ENCODE measurements at places on chromosomes 4 and X. TPM values are rescaled to one million over a fixed set of nuclear protein-coding genes. Genes with fewer than 3 reads are reported as not detected.
A peak's percentile ranks its signal among the peaks of the same experiment; 100 is the strongest.

- no peaks in the 10 kb centered on the region for H3K4me1 ChIP-seq
- H3K36me3 ChIP-seq = no peaks in the 10 kb centered on the region
- DNase-seq = no peak
- no peak overlapping the region for H3K4me3 ChIP-seq
Observed at GRCh38 chrX:138020941-138021340, 455.0 kb downstream of the ZIC3 start.

GAB3 gene
- 9.2 TPM for total RNA-seq

- no peaks in the 10 kb centered on the region for H3K27me3 ChIP-seq
- H3K27ac ChIP-seq = no peak overlapping the region
- H3K36me3 ChIP-seq = no peaks in the 10 kb centered on the region
- no peak for DNase-seq
Observed at GRCh38 chrX:144293229-144293628, 409.4 kb downstream of the UBE2NL start.

DNA sequence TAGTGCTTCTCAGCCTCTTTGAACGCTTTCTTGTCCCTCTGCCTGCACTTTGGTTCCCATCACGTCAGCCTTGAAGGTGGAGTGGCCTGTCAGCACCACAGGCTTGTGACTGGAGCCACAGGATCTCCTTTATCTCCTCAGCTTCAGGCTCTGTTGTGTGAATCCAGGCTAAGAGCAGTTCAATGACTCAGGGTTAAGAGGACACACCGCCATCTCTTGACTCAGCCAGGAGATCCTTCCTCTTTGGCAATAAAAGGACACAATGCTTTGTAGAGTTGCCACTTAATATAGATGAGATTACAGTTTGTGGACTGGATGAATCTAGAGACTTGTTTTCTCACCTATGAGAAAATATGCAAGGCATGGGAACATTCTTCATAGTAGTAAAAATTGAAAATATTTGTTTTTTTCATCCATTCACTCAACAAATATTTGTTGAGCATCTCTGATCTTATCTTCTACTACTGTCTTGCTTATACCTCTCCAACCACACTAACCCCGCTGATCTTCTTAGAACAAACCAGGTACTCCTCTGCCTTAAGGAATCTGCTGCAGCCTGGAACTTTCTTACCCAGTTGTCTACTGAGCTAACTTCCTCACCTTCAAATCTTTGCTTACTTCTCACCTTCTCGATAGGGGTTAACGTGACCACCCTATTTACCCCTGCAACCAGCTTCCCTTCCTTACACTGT lies 62.3 kb downstream of the UCHL1 start:
- DNase-seq = no peak
- no peaks in the 10 kb centered on the region for H3K27me3 ChIP-seq
- no peak overlapping the region for H3K27ac ChIP-seq
- no peaks in the 10 kb centered on the region for H3K36me3 ChIP-seq

DNA sequence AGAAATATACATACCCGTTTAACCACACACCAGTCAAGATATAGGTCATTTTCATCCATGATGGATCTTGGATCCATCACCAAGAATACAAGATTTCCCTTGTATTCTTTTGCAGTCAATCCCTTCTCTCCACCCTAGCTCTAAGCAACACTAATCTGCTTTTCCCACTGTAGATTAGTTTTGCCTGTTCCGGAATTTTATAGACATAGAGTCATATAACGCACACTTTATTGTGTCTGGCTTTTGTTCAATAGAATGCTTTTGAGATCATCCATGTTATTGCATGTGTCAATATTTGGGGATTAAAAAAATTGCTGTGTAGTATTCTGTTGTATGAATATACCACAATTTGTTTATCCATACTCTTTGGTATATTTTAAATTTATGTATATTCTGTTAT lies 235.6 kb upstream of the BCOR start:
- H3K4me3 ChIP-seq = no peak overlapping the region
- H3K27me3 ChIP-seq = no peaks in the 10 kb centered on the region
- no peaks in the 10 kb centered on the region for H3K36me3 ChIP-seq
- no peaks in the 10 kb centered on the region for H3K4me1 ChIP-seq
- H3K27ac ChIP-seq = no peak overlapping the region

DNA sequence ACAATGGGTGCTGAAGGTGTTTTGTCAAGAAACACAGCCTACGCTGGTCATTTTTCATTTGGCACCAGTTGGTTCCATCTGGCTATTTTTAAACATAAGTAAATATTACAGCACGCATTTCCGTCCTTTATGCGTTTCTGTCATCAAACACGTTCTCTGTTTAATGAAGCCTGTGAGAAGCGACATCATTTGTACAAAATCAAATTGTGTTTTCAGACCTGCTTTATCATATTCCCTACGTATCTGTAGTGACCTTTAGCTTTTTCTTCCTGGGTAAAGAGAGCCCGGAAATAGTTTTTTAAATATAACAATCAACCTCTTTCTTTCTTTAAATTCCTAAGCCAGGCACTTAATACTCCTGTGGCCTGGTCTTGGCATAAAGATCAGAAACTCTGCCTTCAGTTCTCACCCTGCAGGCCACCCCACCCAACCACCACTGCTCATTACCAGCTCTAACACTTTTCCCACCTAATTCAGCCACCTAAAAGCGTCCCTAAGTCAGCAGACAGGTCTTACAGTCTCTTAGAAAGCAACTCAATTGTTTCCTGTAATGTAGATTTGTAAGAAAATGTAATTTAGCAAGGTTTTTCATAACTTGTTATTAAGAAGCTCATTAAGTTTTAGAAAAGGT lies 30.4 kb downstream of the ACSL1 start:
- peaks cover 3% of the 10 kb centered on the region for H3K4me1 ChIP-seq
- no peak for DNase-seq
- H3K4me3 ChIP-seq = peak overlapping the region; percentile 20
- H3K27me3 ChIP-seq = no peaks in the 10 kb centered on the region
- no peaks in the 10 kb centered on the region for H3K36me3 ChIP-seq
- H3K27ac ChIP-seq = peak overlapping the region; percentile 75

DNA sequence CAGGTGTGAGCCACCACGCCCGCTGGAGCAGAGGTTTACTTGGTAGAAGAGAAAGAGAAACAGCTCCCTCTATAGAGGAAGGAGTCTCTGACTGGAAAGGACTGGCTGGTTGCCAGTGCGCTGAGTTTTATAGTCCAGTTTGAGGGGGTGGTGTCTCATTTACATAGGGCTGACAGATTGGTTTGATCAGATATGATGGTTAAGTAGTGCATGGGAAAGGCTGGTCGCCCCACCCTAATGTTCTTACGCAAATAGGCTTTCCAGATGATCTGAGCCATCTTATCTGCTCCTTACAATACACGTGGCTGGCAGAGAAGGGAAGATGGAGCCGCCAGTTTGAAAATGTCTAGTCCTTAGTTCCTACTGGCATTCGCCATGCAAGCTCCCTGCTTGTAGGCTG lies 439.5 kb downstream of the NAF1 start:
- H3K36me3 ChIP-seq = no peaks in the 10 kb centered on the region
- H3K27ac ChIP-seq = no peak overlapping the region
- H3K4me3 ChIP-seq = no peak overlapping the region
- H3K27me3 ChIP-seq = no peaks in the 10 kb centered on the region
- no peaks in the 10 kb centered on the region for H3K4me1 ChIP-seq

DCLK2 gene
- 32.2 TPM for total RNA-seq

CACNA1F gene
- total RNA-seq = 0.81 TPM

GRCh38 chr4:92175250-92175649 lies 128.5 kb upstream of the GRID2 start:
- H3K27ac ChIP-seq = no peak overlapping the region
- DNase-seq = no peak
- no peak overlapping the region for H3K4me3 ChIP-seq
- H3K27me3 ChIP-seq = no peaks in the 10 kb centered on the region

- H3K4me1 ChIP-seq = no peaks in the 10 kb centered on the region
- no peak for DNase-seq
- H3K4me3 ChIP-seq = no peak overlapping the region
- H3K27me3 ChIP-seq = no peaks in the 10 kb centered on the region
Observed at GRCh38 chr4:189048119-189048518, 892.6 kb upstream of the FRG1 start.

- H3K4me3 ChIP-seq = no peak overlapping the region
- H3K4me1 ChIP-seq = no peaks in the 10 kb centered on the region
- no peaks in the 10 kb centered on the region for H3K27me3 ChIP-seq
- H3K27ac ChIP-seq = no peak overlapping the region
Observed at GRCh38 chrX:155169881-155170280, 46.4 kb upstream of the VBP1 start.

- no peaks in the 10 kb centered on the region for H3K4me1 ChIP-seq
- H3K27me3 ChIP-seq = no peaks in the 10 kb centered on the region
- H3K4me3 ChIP-seq = no peak overlapping the region
- DNase-seq = no peak
Observed at GRCh38 chr4:38621028-38621684, 42.8 kb upstream of the KLF3 start.

CT45A3 gene
- total RNA-seq = not detected

GRCh38 chr4:79362626-79363025 lies 36.8 kb upstream of the NAA11 start:
- no peak overlapping the region for H3K4me3 ChIP-seq
- no peaks in the 10 kb centered on the region for H3K4me1 ChIP-seq
- no peaks in the 10 kb centered on the region for H3K36me3 ChIP-seq
- DNase-seq = no peak

SPIN2A gene
- 0.35 TPM for total RNA-seq

CLCN4 gene
- 3.5 TPM for total RNA-seq

- H3K4me1 ChIP-seq = no peaks in the 10 kb centered on the region
- no peaks in the 10 kb centered on the region for H3K27me3 ChIP-seq
- H3K4me3 ChIP-seq = no peak overlapping the region
- peaks cover 50% of the 10 kb centered on the region for H3K36me3 ChIP-seq
- H3K27ac ChIP-seq = no peak overlapping the region
Observed at GRCh38 chr4:1218634-1219565, 30.0 kb downstream of the CTBP1 start.

GRCh38 chrX:12700745-12701144 lies 90.5 kb upstream of the PRPS2 start:
- no peaks in the 10 kb centered on the region for H3K36me3 ChIP-seq
- H3K4me3 ChIP-seq = no peak overlapping the region
- H3K4me1 ChIP-seq = no peaks in the 10 kb centered on the region
- DNase-seq = no peak
- H3K27me3 ChIP-seq = no peaks in the 10 kb centered on the region

Measured in thoracic aorta (tissue), 2 donors.